CD4-positive, CD25-positive, alpha-beta regulatory T cell (primary cell): ENCODE measurements at places on chromosomes 2 and 18.

GRCh38 chr2:95058466-95058988 lies 33.0 kb downstream of the MAL start:
- no peak for DNase-seq

DNA sequence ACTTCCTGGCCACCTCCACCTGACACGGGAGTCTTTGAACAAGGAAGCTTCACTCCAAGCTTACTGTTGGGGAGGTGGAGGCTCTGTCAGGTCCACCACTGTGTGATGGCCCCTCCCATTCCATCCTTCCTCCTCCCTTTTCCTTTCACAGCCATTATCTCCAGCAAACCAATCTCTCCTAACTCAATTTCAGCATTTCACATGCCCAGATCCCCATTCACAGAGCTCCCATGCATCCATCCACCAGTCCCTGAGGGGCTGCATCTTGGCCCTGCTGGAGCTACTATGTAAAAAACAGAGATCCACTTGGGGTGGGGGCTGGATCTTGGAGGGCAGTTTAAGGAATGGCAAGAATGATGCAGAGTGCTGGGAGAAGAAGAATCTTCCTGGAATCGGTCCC lies 129.0 kb upstream of the COPS8 start:
- no peak for DNase-seq

DNA sequence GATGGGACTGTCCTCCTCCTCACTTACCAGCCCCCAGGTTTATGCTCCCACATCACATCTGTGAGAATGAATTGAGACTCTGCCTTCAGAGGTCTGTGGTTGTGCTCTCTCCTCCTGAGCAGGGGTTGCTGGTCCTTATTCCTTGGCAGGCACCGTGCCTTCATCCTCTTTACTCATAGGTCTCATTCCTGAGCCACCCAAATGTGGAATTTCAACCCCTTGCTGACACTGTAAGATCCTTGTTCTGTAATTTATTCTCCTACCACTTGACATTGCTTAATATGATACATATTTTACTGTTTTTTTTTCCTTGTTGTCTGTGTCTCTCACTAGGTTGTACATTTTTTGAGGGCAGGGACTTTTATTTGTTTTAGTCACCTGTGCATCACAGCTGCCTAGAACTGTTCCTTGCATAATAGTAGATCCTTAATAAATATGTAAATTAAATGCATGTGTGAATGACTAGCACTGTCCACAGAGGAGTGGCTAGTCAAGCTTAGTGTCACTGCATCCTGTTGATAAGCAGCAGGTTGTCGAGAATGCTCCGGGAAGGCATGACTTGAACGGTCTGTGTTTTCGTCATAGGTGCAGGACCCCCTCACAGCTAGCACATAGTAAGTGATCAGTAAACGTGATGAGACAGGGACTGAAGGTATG lies 180.6 kb downstream of the ZNF407 start:
- DNase-seq = no peak

- DNase-seq = no peak
These were observed 264.0 kb downstream of the TPGS2 start for GRCh38 chr18:36564841-36565240.

DNA sequence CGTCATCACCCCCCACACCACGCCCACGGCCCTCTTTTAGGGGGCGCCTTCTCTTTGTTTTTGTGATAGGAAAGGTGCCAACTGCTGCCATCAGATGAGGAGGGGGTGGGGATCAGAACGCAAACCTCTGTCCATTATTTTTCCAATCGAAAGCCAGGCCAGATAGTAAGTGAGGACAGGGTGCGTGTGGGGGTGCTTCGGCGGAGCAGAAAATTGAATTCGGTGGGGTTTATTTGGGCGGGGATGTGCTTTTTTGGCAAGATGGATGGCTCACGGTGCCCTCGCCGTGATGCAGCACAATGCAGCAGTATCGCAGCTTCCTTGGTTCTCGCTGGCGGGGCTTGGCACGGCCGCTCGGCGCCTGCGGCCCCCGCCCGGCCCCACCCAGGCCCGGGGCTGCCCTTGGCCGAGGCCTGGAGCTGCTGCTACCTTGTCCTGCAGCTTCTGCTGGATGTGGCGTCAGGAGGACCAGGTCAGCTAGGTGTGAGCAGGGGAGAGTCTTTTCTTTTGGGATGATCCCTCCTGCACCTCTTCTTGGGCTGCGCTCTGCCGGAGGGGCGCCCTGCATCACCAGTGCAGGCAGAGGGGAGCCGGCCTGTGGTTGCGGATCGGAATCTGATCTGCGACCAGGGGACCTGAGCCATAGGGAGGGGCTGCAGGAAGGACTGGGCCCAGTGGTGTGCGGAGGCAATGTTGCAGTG lies 1.3 kb downstream of the SPTBN1 start:
- DNase-seq = peak; percentile 11

- DNase-seq = no peak
These were observed 329.5 kb downstream of the CDH2 start for GRCh38 chr18:27847412-27847811.

- DNase-seq = no peak
These were observed 72.9 kb downstream of the CCBE1 start for GRCh38 chr18:59624369-59624765.

- no peak for DNase-seq
These were observed 7.0 kb upstream of the DGUOK start for GRCh38 chr2:73919596-73920228.

- no peak for DNase-seq
These were observed 688 bp downstream of the MAPRE2 start for GRCh38 chr18:35041815-35042387.

- no peak for DNase-seq
These were observed 1547.1 kb upstream of the PIK3C3 start for GRCh38 chr18:40407909-40408308.

GRCh38 chr2:109341355-109342255 lies 212.6 kb downstream of the SH3RF3 start:
- DNase-seq = no peak

GRCh38 chr18:27528925-27529521 lies 343.9 kb upstream of the CHST9 start:
- DNase-seq = no peak

DNA sequence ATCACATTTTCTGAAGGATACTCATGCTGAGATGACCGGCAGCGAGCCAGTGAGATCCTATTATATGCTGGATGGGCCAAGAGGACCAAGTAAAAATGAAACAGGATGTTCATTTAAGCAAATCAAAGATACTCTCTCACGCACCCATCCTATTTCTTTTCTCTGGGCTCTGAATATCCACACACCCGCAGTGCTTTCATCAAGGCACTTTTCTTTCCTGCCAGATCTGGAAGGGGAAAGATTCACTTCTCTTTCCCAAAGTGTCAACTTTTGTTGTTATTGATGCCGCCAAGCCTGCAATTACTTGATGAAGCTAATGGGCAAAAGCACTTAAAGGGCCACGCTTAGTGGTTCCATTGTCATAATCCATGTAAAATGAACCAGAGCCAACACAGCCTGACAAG lies 191.9 kb upstream of the CHAC2 start:
- DNase-seq = no peak

- no peak for DNase-seq
These were observed 173.9 kb upstream of the PID1 start for GRCh38 chr2:229445019-229445418.

DNA sequence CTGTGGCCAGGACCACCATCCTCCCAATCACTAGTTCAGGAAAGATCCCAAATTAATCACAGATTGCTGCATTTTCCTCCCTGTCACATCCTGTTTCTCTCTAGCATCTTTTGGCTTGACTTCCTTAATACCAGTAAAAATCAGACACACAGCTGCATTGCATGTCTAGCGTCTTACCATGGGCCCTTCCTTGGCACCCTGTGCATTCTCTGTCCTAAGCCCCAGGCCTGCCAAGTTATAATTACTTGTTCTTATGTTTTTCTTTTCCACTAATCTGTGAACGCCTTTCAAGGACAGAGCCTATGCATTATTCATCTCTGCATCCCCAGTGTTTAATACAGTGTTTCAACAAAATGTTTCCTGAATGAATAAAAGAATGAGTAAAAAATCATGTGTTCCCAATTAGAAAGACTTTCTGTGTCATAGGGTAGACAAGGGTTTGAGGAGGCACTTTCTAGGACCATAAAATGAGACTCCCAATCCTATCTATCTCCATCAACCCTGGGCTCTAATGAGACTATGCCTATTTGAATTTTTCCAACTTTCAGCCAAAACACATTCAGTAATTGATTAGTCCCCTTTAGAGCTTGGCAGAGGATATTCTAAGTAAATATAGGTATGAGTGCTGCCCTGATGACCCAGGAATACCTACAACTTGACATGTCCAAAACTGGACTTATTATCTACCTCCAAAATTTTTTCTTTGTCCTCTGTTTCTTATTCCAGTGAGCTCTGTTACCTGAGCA lies 10.3 kb upstream of the NT5C1B start:
- no peak for DNase-seq
